RWPE2 (cell line): ENCODE measurements at places on chromosomes 13 and 19.

- H3K27ac ChIP-seq, result no peak overlapping the region
- H3K4me3 ChIP-seq, result no peak overlapping the region
- H3K27me3 ChIP-seq, result no peaks in the 10 kb centered on the region
- DNase-seq, result no peak
- no peaks in the 10 kb centered on the region for H3K4me1 ChIP-seq
Measured at GRCh38 chr19:43719378-43719868, 3.5 kb downstream of the IRGC start.

- no peaks in the 10 kb centered on the region for H3K4me1 ChIP-seq
- no peaks in the 10 kb centered on the region for H3K27me3 ChIP-seq
- peak overlapping the region; percentile 62 for H3K27ac ChIP-seq
- H3K36me3 ChIP-seq, result peaks cover 10% of the 10 kb centered on the region; the same call in 1 of the 2 replicates
- H3K4me3 ChIP-seq, result peak overlapping the region; percentile 68
- no peak for DNase-seq
Measured at GRCh38 chr19:4122480-4122879, 1.4 kb downstream of the MAP2K2 start.

DNA sequence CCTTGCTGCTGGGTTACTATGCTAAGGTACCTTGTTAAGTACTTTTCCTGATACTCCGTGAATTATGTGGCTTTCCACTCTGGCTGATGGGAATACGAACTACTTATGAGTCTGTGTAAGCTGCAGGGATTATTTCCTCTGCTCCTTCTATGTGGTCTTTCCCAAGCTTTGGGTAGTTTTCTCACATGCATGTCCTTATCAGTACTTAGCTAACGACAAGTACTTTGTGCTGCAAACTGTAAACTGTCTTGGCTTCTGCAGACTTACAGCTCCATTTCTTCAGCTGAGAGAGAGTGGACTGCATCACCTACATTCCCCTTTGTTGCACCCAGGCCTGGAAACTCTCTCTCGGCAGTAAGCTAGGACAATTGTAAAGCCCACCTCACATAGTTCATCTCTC, 76.6 kb downstream of the FGF9 start:
- H3K27ac ChIP-seq, result no peak overlapping the region
- DNase-seq, result no peak
- no peaks in the 10 kb centered on the region for H3K36me3 ChIP-seq
- H3K4me3 ChIP-seq, result no peak overlapping the region
- no peaks in the 10 kb centered on the region for H3K27me3 ChIP-seq

- H3K4me3 ChIP-seq, result no peak overlapping the region
- H3K27me3 ChIP-seq, result no peaks in the 10 kb centered on the region
- H3K4me1 ChIP-seq, result no peaks in the 10 kb centered on the region
- no peaks in the 10 kb centered on the region for H3K36me3 ChIP-seq
Measured at GRCh38 chr13:95656386-95657015, 12.0 kb upstream of the DZIP1 start.

DNA sequence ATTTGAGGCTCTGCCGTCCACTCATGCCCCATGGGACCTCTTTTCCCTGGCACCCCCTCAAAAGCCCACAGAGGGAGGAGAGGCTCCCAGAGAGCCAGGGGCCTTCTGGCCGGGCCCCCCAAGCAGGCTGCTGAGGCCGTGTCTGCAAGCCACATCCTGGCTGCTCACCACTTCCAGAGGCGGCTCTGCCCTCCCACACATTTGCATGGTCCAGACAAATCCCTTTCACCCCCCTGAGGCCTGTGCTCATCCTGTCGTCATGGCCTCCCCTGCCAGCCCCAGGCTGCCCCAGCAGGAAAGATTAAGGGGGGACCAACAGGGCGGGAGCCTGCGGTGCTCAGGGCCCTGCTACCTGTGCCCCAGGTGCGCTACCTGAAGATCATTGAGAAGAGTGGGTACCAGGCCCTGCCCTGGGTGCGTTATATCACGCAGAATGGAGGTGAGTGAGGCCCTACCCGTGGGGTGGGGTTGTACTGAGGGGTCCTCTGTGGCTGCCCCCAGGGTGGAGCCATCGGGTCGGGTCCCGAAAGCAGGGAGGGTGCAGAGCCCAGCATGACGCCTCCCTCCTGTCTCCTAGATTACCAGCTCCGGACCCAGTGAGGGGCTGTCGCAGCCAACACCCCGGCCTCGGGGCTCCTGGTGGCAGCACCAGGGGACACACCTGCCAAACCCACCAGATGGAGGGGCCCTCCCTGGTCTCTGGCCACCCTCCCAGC, 36.3 kb downstream of the AP1M1 start:
- no peaks in the 10 kb centered on the region for H3K27me3 ChIP-seq
- no peak overlapping the region for H3K27ac ChIP-seq
- H3K4me1 ChIP-seq, result no peaks in the 10 kb centered on the region
